ENCODE measurements at places on chromosomes 5 and 9.

DNA sequence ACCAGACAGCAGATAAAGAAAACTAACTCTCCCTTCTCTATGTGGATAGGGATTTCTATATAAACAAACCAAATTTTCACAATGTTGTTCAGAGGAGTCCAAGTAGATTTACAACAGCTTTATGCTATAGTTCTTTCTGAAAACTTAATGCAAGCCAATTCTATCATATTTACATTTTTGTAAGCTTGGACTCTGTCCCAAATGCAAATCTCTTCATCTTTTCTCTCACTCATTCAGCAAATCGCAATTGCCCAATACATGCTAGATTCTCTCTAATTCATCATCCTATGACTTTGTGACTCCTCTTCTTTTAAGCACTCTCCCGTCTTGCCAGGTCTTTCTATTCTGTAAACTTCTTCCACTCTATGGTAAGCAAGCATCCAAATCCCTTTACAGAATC is 39.1 kb upstream of the UGT3A2 start:
- no peaks in the 10 kb centered on the region for H3K4me1 ChIP-seq
- DNase-seq = no peak
- H3K27ac ChIP-seq = no peak overlapping the region
- H3K27me3 ChIP-seq = no peaks in the 10 kb centered on the region
- H3K4me3 ChIP-seq = no peak overlapping the region
- H3K36me3 ChIP-seq = no peaks in the 10 kb centered on the region

DNA sequence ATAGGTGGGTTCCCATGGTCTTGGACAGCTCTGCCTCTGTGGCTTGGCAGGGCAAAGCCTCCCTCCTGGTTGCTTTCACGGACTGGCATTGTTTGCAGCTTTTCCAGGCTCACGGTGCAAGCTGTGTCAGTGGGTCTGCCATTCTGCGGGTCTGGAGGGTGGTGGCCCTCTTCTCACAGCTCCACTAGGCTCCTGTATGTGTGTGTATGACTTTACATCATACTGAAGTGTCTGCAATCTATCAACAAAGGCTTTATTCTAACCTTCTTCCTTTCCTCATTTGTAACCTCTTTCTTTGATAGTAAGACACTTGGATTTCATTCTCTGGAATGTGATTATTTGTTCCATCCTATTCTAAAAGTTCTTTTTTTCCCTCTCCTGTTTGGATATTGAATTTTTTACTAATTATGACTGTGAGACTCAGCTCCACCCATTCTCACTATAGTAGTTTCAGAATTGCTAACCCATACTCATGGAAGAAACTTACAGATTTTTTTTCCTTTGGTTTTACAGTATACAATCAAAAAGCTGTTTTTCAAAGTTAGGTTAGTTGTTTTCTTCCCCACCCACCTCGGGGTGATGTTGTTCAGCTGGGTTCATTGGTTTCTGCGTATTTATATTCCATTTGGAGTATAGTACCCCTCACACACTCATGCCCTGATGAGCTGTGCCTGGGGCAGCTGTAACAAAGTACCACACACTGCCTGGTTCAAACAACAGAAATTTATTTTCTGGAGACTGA is 144.6 kb upstream of the OTULINL start:
- no peaks in the 10 kb centered on the region for H3K36me3 ChIP-seq
- no peaks in the 10 kb centered on the region for H3K4me1 ChIP-seq
- no peak overlapping the region for H3K27ac ChIP-seq
- H3K4me3 ChIP-seq = no peak overlapping the region
- DNase-seq = no peak
- no peaks in the 10 kb centered on the region for H3K27me3 ChIP-seq

GRCh38 chr9:112887381-112887780 is 3.3 kb downstream of the SLC46A2 start:
- H3K4me1 ChIP-seq = peaks cover 20% of the 10 kb centered on the region
- DNase-seq = no peak
- peaks cover 16% of the 10 kb centered on the region for H3K27me3 ChIP-seq
- H3K4me3 ChIP-seq = no peak overlapping the region

- no peak overlapping the region for H3K4me3 ChIP-seq
- H3K27me3 ChIP-seq = no peaks in the 10 kb centered on the region
- no peaks in the 10 kb centered on the region for H3K4me1 ChIP-seq
- H3K36me3 ChIP-seq = no peaks in the 10 kb centered on the region
- DNase-seq = no peak
These were observed 672.1 kb upstream of the CHD1 start for GRCh38 chr5:99600952-99601351.

- H3K4me1 ChIP-seq = no peaks in the 10 kb centered on the region
- H3K27ac ChIP-seq = no peak overlapping the region
- no peaks in the 10 kb centered on the region for H3K27me3 ChIP-seq
- H3K4me3 ChIP-seq = no peak overlapping the region
- no peak for DNase-seq
- no peaks in the 10 kb centered on the region for H3K36me3 ChIP-seq
These were observed 17.0 kb downstream of the CTSL start for GRCh38 chr9:87742813-87743428.

All from spleen (tissue), 13 donors.